Activated CD8-positive, alpha-beta T cell treated with anti-CD3 and anti-CD28 coated beads, Interleukin-2, amount 10 ng/mL, durations not matched to agents 7 days and 5 days (primary cell): ENCODE measurements at places on chromosomes 1 and 21. TPM values are rescaled to one million over a fixed set of nuclear protein-coding genes. Genes with fewer than 3 reads are reported as not detected.

DNA sequence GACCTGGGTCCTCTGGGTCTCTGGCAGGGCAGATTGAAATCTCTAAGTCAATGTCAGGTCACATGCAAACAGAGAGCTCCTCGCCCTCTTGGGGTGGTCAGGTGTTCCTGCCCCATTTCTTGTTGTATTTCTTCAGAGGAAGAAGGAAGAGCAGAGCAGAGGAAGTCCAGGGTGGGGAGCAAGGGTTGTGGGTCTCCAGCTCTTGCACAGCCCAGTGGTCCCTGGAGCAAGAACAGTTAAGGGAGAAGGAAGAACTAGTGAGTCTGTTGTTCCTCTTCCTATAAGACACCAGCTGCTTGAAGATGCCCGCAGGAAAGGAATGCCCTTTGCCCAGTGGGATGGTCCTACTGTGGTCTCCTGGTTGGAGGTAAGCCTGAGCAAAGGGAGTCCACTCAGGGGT lies 26.3 kb downstream of the MYOG start:
- H3K4me1 ChIP-seq = peaks cover 5% of the 10 kb centered on the region
- DNase-seq = no peak
- H3K4me3 ChIP-seq = no peak overlapping the region
- no peak overlapping the region for H3K27ac ChIP-seq
- H3K27me3 ChIP-seq = no peaks in the 10 kb centered on the region
- peaks cover 3% of the 10 kb centered on the region for H3K36me3 ChIP-seq

GRCh38 chr1:115781343-115781742 lies 12.8 kb upstream of the CASQ2 start:
- H3K4me3 ChIP-seq = no peak overlapping the region
- peaks cover 7% of the 10 kb centered on the region for H3K27me3 ChIP-seq
- no peak for DNase-seq
- no peak overlapping the region for H3K27ac ChIP-seq

GRCh38 chr1:39322431-39322830 lies 117.9 kb downstream of the MACF1 start:
- H3K27me3 ChIP-seq = no peaks in the 10 kb centered on the region
- H3K36me3 ChIP-seq = peaks cover 57% of the 10 kb centered on the region
- H3K4me3 ChIP-seq = no peak overlapping the region
- DNase-seq = no peak

DNA sequence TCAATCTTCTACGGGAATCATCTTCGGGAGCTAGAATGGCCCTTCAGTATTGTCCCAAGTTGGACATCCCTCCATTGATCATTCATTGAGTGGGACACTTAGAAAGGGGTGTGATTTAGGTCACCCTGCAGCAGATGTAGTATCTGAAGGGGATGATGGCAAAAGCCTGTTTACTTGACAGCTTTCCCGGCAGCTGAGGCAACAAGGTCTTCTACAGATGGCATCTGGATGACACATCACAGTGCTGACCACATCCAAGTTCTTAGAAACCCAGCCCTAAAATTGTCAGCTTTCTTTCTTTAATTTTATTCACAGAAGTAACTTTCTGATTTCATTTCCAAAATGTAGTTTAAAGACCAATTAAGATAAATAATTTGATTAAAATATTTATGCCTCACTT lies 150.3 kb downstream of the AMY1C start:
- no peak overlapping the region for H3K27ac ChIP-seq
- no peaks in the 10 kb centered on the region for H3K36me3 ChIP-seq
- H3K4me1 ChIP-seq = no peaks in the 10 kb centered on the region
- H3K27me3 ChIP-seq = no peaks in the 10 kb centered on the region

TRAF3IP3 gene
- 322 TPM for total RNA-seq

LGR6 gene
- not detected for total RNA-seq

FCGR1A gene
- not detected for total RNA-seq

DNA sequence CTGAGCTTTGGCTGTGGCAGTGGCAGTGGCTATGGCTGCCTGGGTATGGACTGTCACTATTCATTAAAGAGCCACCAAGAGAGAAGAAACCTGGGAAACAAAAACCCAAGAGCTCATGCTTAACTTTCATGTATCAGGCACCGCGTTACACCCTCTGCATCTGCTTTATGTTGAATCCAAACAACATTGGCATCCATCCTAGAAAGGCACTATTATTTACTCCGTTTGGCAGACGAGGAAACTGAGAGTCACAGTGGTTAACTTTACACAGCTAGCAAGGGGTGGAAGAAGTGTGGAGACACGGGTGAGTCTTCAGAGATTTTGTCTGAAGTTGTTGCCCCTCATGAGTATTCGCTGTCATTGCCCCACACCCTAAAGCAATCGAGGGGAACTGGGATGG lies 63.8 kb downstream of the PLXNA2 start:
- H3K36me3 ChIP-seq = no peaks in the 10 kb centered on the region
- H3K4me1 ChIP-seq = no peaks in the 10 kb centered on the region
- no peak overlapping the region for H3K4me3 ChIP-seq
- H3K27me3 ChIP-seq = peaks cover 14% of the 10 kb centered on the region
- DNase-seq = no peak

IVL gene
- total RNA-seq = not detected

- H3K4me1 ChIP-seq = no peaks in the 10 kb centered on the region
- H3K4me3 ChIP-seq = no peak overlapping the region
- no peak overlapping the region for H3K27ac ChIP-seq
- no peak for DNase-seq
- no peaks in the 10 kb centered on the region for H3K36me3 ChIP-seq
- H3K27me3 ChIP-seq = no peaks in the 10 kb centered on the region
Measured at GRCh38 chr1:3320246-3321152, 134.0 kb upstream of the ARHGEF16 start.

GRCh38 chr1:193417945-193418744 lies 231.7 kb upstream of the B3GALT2 start:
- no peak for DNase-seq
- peak overlapping the region; percentile 70 for H3K4me3 ChIP-seq
- no peaks in the 10 kb centered on the region for H3K27me3 ChIP-seq
- H3K4me1 ChIP-seq = peaks cover 51% of the 10 kb centered on the region
- peaks cover 27% of the 10 kb centered on the region for H3K36me3 ChIP-seq

PIGP gene
- total RNA-seq = 12.0 TPM
